ENCODE measurements at places on chromosomes 11 and 22.
A peak's percentile ranks its signal among the peaks of the same experiment; 100 is the strongest.

- no peak for DNase-seq
Observed at GRCh38 chr11:120548682-120549209, 37.2 kb downstream of the GRIK4 start.

DNA sequence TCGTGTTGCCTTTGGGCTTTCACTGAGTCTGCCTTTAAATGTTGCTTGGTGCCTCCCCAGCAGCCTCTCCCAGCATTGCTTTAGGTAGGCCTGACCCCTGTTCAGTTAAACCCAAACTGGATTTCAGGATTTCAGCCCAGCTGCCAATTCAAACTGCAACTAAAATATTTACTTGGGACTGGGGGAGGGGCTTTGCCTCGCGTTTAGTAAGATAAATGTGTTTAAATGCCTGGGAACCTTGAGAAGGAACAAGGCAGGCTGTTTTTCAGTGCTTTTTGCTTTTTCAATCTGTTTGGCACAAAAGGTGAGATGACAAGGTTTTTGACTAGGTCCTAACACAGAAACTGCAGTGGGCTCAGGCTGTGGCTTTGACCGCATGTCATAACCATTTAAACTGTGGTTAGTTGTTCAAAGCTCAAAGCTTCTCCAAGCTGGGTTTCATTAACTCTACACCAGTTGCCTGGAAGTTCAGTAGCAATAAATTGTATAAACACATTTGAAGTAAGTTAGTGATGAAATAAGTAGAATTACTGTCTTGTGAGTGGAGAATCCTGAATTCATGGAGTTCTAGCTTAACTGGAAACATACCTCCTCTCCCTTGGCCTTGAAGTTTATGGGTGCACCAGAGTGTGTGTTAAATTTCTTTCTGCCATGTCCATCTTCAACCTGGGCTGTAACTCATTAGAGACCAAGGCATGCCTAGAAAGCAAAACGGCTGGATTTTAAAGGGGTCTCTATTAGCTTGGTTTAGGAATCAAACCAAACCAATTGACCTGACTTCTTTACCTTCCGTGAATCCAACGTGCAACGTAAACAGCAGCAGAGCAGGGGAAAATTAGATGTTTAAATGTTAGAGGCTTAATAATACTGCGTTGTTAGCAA, 3.6 kb downstream of the PKNOX2 start:
- DNase-seq: peak; percentile 48

- DNase-seq: no peak
Observed at GRCh38 chr11:121300972-121301699, 8.6 kb downstream of the SC5D start.

GRCh38 chr22:22992474-22992873, 77.8 kb upstream of the GNAZ start:
- DNase-seq: no peak

DNA sequence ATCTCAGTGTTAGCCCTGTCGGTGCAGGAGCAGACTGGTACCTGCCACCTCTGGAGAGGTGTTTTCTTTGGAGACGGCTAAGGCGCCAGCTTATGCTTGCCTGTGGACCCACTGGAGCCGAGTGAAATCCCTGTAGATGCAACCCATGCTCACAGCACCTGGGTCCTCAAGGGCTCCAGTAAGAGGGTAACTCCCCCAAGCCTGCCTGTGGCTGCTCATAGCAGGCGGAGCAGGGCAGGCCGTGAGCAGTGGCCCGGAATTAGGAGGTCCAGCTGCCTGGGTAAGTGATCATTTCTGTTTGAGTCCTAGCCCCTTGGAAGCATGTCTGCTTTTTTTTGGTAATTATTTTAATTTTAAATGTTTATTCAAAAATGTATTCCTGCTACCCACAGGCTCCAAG, 43.8 kb downstream of the NAT10 start:
- DNase-seq: no peak

- no peak for DNase-seq
Observed at GRCh38 chr11:119615882-119616196, 113.2 kb downstream of the NECTIN1 start.

GRCh38 chr11:115420505-115420904, 83.7 kb downstream of the CADM1 start:
- no peak for DNase-seq

DNA sequence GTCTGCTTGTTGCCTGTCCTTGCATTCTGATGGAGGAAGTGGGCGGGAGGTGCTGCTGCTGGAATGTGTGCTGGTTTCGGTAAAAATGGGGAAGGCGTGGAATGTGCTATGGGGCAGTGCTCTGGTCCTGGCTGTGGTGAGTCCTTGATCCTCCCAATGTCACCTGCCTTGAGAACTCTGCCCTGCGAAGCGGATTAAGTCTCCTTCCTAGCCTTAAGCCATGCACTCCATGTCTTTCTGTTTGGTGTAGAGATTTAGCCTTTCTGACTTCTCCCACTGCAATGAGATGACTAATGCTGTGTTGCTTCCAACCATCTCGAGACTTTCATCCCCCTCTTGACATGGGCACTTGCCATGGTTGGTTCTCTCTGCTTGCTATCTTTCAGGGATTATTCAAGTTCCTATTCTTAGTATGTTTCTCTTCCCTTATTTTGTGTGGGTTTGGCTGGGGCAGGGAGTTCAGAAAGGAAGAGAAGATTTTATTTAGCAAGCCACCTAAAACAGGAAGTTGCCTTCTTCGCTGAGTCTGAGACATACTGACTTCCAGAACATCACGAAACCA, 687.9 kb downstream of the NTM start:
- no peak for DNase-seq

DNA sequence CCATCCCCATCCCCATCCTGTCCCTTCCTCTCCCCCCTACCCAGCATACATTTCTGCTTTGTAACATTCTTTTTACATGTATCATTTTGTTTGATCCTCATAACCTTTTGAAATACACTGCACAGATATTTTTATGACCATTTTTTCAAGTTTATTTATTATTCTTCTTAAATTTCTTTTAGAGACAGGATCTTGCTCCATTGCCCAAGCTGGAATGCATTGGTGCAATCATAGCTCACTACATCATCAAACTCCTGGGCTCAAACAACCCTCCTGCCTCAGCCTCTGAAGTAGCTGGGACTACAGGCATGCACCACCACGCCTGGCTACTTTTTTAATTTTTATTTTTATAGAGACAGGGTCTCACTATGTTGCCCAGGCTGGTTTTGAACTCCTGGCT, 99.4 kb upstream of the AKIP1 start:
- no peak for DNase-seq

GRCh38 chr11:69129647-69130046, 26.1 kb upstream of the SMIM38 start:
- DNase-seq: no peak

DNA sequence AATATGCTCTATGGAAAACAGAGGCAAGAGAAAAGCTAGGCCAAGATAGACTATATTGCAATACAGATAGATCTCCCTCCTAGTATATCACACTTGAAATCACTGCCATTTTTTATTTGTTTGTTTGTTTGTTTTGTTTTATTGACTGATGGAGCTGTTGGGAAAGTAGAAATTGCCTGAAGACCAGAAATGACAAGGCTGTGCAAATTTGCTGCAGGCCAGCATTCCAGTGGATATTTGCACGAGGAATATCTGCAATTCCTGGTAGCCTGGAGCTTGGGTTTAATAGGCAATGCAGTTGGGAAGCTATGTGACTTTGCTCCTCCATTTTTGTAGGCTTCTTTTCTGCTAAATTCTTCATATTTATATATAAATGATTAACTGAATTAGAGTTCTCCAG, 991.7 kb downstream of the LRRC4C start:
- DNase-seq: no peak

- no peak for DNase-seq
Observed at GRCh38 chr22:23182309-23183060, 2.2 kb downstream of the BCR start.

DNA sequence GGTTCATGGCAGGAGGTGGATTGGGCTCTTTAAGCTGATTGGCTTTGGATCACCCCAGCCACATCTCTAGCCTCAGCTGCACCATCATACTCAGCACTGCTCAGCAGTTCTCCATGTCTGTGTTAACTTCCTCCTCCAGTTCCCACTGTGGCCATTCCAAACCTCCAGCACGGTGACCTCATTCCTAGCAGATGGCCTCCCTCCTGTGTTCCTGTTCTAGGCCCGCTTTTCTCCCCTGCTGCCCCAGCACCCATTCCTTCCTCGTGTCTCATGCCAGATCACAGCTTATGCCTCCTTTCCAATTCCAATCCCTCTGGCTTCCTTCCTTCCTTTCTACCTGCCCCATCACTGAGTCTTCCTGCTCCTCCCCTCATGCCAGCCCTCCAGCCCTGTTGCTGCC, 96.1 kb downstream of the MICAL2 start:
- DNase-seq: no peak

- no peak for DNase-seq
Observed at GRCh38 chr22:44205516-44206329, 25.0 kb downstream of the PARVG start.

DNA sequence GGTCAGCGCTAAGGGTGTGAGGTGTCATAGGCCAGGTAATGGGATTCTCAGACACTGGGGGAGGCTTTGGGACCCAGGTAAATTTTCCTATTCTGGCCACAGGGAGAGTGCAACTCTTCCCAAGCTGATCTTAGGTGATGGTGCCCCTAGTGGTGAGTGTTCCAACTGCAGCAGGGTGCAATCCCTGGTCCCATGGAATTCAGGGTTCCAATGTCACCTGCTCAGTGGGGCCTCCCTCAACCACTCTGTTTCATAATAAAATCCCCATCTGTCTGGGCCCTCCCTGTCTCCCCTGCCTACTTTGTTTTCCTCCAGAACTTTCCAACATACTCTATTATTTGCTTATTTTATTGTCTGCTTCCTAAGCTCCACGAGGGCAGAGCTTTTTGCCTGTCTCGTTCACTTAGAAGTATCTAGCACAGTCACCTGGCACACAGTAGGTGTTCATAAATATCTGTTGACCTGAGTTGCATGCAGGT, 2.9 kb upstream of the SGSM1 start:
- no peak for DNase-seq

- no peak for DNase-seq
Observed at GRCh38 chr11:33694346-33695050, 6.1 kb downstream of the C11orf91 start.

DNA sequence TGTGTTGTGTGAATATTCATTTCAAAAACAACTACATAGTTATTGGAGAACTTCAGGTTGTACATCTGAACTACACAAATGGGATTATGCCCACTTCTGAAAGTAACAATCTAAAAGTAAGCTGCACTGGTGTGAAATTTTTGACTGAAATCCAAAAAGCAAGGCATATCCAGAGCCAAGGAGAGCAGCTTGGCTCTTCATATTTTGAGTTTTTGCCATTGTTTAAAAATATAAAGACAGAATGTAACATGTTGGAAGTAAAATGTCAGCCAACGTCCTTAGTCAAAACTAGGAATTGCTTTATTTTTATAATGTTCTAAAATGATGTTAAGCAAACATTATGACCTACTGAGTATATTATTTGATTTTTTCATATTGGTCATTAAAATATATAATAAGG, 45.8 kb upstream of the NOX4 start:
- DNase-seq: no peak

GRCh38 chr11:78642979-78643675, 68.5 kb upstream of the NARS2 start:
- DNase-seq: no peak

- no peak for DNase-seq
Observed at GRCh38 chr22:46792841-46793261, 30.4 kb downstream of the TBC1D22A start.

DNA sequence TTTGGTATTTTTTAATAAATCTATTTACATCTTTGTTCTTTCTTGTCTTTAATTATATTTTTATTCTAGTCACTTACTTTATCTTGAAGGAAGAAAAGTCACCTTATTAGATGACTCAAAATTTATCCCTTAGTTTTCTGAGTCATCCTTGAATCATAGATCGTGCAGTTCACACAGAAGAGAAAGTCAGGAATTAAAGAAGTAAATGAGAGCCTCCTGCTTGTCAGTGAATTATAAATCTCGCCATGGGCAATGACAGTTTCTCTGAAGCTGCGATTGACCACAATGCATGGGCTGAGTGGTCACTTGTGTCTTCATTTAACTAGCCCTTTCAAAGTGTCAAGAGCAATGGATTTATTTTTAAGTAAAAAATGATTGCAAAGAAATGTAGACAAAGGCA, 91.2 kb downstream of the LUZP2 start:
- DNase-seq: no peak

- DNase-seq: no peak
Observed at GRCh38 chr11:45683271-45684058, 18.0 kb upstream of the CHST1 start.

DNA sequence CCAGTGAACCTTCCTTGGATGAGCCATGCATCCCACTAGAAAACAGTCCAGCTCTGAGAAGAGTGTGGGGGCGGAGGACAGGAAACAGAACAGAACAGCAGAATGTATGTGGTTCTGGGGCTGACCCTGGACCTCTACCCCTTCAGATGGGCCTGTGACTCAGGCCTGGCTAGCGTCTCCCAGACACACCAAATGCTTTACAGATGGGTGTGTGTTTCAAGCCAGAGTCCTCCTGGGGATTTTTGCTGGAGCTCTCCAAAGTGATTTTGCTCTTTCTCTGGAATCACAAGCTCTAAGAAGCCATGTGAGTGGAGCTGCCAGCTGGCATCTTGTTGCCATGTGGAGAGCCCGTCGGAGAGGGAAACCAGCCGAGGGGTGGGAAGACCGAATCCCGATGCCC, 13.2 kb upstream of the C1QTNF4 start:
- peak; percentile 83 for DNase-seq

GRCh38 chr11:2375964-2376551, 1.1 kb upstream of the CD81 start:
- DNase-seq: no peak

- DNase-seq: no peak
Observed at GRCh38 chr22:30495041-30495784, 10.3 kb downstream of the SEC14L4 start.

DNA sequence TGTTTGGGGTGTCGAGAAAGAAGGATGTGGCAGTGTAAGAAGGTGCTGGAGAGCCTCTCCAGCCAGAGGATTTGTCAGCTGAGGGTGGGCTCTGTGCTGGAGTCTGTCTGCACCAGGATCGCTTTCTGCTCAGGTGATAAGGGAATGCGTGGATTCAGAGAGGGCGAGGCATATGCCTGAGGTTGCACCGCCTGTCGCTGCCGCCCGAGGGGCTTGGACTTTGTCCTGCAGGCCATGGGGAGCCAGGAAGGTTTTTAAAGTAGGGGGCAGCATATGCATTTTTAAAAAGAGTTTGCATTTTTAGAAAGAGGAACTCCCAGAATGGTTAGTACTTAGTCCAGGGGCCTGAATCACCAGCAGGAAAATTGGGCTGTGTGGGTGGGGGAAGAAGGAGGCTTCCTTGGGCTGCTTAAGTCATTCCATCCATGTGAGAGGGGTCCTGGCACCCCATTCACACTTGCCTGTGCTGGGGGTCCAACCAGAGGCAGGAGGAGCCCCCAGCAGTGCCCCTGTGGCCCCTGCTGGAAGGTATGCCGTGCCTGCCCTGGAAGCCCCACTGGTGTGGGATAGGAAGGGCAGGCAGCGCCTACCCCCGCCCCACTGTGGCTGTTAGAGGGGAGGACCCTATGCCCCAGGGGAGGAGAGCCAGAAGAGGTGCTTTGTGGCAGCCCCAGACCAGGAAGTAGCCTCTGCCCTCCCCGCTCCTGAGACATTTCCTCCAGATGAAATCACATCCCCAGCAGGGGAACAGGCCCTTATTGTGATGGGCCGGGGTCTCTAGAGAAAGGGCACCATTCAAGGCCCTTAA, 35.8 kb upstream of the MYRF start:
- DNase-seq: no peak

Measured in GM04504 (cell line).